ENCODE measurements at places on chromosomes 7 and 10.

GRCh38 chr7:25859412-25860274 lies 292.4 kb upstream of the NFE2L3 start:
- DNase-seq = no peak

GRCh38 chr7:4013793-4014192 lies 668.3 kb upstream of the FOXK1 start:
- no peak for DNase-seq

- DNase-seq = no peak
These were observed 84.6 kb upstream of the STEAP4 start for GRCh38 chr7:88391247-88391646.

DNA sequence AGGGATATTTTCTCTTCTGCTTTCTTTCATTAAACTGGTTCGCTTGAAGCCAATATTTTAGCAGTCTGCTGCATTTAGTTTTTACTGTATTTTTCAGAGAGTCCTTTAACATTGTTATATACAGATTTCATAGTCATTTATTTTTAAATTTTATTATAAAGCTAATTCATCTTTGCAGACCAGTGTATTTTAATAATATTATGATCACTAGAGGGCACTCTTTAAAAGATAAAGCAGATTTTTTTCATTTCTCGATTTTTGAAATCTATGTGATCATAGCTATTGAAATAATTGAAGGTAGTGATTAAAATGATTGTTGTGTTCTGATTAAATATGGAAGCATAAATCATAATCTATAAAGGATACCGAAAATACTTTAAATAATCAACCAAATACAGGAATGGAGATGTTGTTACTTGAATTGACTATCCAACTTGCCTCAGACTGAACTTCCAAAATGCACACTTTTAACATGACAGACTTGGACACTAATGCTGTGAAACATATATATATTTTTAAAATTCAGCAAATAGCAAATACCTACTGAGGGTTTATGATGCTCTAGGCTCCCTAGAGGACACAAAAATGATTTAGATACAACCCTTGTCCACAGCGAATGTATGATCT lies 35.2 kb downstream of the ST7 start:
- no peak for DNase-seq

- DNase-seq = no peak
These were observed 240.4 kb downstream of the KIAA1217 start for GRCh38 chr10:24449321-24449740.

DNA sequence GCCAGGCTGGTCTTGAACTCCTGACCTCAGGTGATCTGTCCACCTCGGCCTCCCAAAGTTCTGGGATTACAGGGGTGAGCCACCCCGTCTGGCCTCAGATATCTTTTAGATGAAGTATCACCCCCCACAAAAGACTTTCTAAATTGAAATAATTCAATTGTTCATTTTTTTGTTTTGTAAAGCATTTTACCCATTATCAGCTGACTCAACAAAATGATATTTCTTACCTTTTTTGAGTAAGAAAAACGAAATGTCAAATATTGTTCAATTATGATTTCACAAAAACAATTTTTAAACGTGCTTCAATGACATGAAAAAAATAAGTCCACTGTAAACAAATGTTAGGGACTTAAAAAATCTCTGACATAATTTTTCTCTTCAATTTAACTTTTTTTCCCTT lies 822 bp upstream of the PRPF18 start:
- no peak for DNase-seq

GRCh38 chr7:28433699-28434219 lies 21.4 kb downstream of the CREB5 start:
- DNase-seq = no peak

DNA sequence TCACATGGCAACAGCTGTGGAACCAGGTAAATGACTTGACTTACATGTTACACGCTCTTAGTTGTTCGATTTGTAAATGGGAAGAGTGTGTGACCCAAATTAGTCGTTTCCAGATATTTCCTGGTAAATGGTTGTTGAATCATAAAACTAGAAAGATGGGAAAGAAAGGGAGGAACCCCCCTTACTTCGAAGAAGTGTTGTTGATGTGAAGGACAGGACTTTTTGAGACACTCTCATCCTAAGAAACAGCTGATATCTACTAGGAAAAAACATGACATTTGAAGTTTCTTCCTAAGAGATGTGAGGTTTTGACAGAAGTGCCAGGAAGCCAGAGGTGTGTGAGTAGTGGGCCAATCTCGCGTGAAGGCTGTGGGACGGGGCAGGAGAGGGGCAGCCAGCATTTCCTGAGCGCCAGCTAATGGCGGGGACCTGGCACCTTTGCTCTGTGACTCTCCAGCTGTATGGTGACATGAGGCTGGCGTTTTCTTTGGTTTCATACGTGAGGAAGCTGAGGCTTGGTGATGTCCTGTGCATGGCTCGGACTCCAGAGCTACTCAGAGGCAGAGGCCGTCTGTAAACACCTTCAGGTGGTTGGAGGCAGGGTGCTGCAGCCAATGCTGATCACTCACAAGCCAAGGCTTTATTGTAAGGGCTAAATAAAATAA lies 53.7 kb downstream of the IKZF1 start:
- no peak for DNase-seq

DNA sequence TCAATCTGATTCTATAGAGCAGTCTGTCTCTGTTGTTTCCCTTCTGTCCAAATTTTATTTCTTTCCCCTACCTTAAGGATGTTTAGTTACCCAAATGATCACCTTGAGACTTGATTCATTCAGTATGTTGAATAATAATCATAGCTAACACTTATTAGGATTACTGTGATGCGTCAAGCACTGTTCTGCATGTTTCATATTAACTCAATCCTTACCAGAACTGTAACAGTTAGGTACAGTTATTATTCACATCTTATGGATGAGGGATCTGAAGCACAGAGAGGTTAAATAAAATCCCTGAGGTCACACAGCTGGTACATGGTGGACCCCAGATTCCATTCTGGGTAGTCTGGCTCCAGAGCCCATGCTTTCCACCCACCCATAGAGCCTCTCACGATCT lies 97.9 kb upstream of the SAMD8 start:
- DNase-seq = no peak

DNA sequence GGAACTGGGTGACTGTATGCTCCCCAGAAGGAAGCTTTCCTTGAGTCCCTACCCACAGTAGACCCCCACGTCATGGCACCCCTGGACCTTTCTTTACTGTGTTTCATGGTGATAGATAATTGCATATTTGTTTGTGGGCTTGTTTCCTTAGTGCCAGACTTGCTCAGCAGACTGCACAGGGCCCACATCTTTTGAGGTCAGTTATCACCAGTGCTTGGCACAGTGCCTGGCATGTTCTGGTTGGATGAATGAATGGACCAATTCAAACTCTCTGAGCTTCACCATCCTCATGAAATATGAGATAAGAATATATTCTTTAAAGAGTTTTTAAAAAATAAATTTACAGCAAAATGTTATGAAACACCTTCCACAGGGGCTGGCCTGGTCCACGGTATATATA lies 78.4 kb upstream of the EMX2 start:
- DNase-seq = no peak

- no peak for DNase-seq
These were observed 172.0 kb downstream of the MAGI2 start for GRCh38 chr7:79281426-79281825.

DNA sequence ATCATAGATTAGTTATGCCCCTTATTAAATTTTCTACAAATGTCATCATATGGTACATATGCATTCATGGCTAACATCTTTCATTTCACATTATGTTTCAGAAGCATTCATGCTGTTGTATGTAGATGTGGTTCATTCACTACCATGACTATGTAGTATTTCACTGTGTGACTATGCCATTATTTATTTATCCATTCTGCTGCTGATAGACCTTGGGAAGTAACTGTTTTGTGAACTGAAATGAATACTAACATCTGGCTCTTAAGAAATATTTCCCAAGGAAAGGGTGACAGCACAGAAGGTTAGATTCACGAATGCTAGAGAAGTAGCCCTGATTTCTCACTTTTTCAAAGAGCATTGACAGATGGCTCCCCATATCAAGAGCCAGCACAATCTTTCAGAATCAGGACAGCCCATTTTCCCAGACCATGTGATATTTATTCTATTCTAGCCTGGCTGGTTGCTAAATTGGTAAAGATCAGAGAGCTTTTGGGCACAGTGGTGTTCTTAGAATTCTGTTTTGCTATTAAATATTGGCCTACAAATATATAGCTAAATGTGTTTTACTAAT lies 157.4 kb downstream of the DYNC1I1 start:
- DNase-seq = no peak

GRCh38 chr10:79270466-79271246 lies 76.6 kb upstream of the PPIF start:
- DNase-seq = peak; percentile 50

DNA sequence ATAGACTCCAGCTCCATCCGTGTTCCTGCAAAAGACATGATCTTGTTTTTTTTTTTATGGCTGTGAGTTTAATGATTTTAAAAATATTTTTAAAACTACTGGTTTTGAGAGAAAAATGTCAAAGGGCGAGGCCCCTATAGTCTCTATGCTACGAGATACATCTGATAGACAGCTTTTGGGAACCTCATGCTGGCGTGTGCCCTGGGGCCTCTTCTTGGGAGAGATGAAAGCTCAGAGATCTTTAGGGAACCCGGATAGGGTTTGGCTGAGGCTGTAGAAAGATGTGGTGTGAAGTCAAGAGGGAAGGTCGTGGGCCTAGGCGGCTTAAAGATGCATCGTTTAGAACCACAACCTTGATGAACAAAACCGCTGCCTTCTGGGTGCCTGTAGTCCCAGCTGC lies 70.2 kb downstream of the PDIA4 start:
- no peak for DNase-seq

DNA sequence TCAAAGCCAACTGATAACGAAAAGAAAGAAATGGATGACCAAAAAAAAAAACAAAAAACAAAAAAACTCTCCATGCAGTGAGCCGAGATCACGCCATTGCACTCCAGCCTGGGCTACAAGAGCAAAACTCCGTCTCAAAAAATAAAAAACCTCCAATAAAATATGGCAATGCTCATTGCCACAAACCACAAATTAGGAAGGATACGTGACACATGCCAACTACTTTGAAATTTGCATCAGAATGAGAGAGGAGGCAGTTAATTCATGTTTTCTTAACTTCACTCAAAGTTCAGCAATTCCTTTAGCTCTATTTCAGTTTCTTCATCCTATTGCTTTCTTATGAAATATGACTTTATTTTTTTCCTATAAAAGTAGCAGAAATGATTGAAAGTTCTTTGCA lies 398.1 kb upstream of the C7orf33 start:
- DNase-seq = no peak

GRCh38 chr10:50501924-50502452 lies 121.8 kb downstream of the SGMS1 start:
- peak; percentile 58 for DNase-seq

GRCh38 chr7:139825666-139826290 lies 3.3 kb upstream of the TBXAS1 start:
- DNase-seq = no peak

DNA sequence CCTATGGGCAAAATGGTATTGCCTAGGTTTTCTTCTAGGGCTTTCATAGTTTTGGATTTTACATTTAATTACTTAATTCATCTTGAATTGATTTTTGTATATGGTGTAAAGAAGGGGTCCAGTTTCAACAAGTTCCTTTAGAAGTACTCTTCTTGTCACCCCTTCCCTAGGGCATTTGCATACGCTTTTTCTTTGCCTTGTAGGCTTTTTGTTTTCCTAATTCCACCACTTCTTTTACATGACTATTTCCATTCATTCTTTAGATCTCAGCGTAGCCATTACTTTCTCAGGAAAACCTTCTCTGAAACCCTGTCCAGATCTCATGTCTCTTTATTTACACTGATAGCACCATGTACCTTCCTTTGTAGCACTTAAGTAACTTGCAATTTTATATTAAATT lies 648.6 kb downstream of the XPNPEP1 start:
- DNase-seq = no peak

GRCh38 chr7:35424869-35425495 lies 171.1 kb upstream of the TBX20 start:
- peak; percentile 9 for DNase-seq

DNA sequence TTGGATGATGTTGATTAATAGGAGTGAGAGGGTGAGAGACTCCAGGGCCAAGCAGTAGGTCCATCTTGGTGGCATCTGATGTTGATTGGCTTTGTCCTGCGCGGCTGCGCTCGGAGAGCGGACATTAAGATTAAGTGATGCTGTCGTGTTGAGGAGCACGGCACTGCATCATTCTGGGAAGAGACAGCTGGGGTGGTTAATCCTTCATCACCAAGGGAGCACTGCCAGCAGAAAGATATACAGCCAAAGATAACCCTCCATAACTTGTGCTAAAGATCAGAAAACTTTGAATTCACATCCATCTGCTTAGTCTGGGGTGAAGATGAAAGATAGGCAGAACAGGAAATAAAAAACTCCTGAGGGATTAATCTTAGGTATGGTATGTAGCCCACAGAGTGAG lies 208.3 kb downstream of the LRMDA start:
- no peak for DNase-seq

- DNase-seq = no peak
These were observed 168.0 kb upstream of the PRKCQ start for GRCh38 chr10:6748029-6748428.

- no peak for DNase-seq
These were observed 211.6 kb downstream of the SFMBT2 start for GRCh38 chr10:7199152-7199760.

- no peak for DNase-seq
These were observed 173.8 kb downstream of the ITGA8 start for GRCh38 chr10:15545884-15546283.

DNA sequence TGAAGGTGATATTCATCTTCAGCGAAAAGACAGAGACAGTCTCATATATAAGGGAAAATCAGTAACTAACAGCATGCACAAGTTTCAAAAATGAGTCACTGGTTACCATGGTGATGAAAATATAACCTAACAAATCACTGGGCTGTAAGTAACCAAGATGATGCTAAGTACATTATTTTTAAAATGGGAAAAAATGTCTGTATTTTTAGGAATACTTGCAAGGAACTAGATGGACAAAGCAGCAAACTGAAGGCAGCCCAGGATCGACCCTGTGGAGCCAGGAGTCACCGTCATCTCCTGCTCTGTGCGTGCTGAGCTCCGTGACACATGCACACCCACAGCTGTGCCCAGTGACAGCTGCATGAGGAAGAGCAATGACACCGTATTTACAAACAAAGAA lies 137.3 kb downstream of the ELMO1 start:
- peak; percentile 63 for DNase-seq

DNA sequence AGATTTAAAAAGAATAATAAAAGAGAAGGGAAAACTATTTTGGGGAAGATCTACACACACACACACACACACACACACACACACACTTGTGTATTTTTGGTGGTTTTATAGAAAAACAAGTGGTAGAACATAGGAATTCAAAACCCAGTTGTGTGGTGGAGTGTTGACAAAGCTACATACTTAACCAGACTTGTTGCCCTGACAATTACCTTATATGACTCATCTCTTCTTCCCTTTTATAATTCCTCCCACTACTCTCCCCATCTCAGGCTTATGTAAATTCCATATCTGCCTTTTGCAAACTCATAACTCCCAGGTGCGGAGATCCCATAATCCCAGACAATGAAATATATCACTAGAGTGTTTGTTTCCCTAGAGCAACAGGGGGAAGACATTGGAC lies 873.7 kb downstream of the NXPH1 start:
- no peak for DNase-seq

GRCh38 chr7:100163006-100163531 lies 4.5 kb upstream of the TRAPPC14 start:
- no peak for DNase-seq

- no peak for DNase-seq
These were observed 3.9 kb upstream of the CPN1 start for GRCh38 chr10:100085596-100085995.

- no peak for DNase-seq
These were observed 110.6 kb downstream of the ZFAND4 start for GRCh38 chr10:45561952-45562351.

GRCh38 chr7:17996442-17997223 lies 31.0 kb downstream of the PRPS1L1 start:
- no peak for DNase-seq

GRCh38 chr7:137539111-137539715 lies 195.7 kb upstream of the PTN start:
- no peak for DNase-seq
